ENCODE measurements at places on chromosomes 12 and 14.

DNA sequence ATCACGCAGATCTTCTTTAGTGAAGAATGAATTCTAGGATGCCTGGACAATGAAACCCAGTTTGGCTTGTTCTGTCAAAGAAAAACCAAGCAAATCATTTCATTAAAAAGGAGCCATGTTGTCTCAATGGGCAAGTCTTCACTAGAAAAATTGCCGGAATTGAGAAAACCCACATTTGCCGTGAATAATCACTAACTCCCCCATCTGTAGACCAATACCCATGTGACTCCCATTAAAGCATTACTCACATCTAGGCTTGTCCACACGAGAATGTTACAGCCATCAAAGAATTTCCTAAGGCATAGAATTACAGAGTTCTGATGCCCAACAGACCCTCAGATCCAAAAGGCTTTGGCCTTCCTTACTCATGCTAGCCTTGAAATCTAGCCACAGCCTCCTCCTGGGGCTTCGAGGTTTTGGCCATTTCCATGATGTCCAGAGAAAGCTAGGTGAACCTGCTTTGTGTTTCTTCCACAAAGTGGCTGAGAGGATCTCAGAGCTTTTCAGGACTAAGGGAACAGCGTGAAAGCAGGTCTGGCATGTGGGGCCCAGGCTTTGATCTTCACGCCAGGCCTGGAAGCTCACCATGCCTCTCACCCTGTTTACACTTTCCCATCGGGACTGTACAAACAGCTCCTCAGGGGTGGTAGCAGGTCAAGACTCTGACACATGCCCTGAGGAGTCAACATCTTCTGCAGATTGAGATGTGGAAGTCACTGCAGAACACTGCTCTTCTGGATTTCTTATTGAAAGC lies 12.1 kb downstream of the SLC7A8 start:
- no peak for DNase-seq

GRCh38 chr14:99132821-99133635 lies 139.0 kb downstream of the BCL11B start:
- DNase-seq, result no peak

DNA sequence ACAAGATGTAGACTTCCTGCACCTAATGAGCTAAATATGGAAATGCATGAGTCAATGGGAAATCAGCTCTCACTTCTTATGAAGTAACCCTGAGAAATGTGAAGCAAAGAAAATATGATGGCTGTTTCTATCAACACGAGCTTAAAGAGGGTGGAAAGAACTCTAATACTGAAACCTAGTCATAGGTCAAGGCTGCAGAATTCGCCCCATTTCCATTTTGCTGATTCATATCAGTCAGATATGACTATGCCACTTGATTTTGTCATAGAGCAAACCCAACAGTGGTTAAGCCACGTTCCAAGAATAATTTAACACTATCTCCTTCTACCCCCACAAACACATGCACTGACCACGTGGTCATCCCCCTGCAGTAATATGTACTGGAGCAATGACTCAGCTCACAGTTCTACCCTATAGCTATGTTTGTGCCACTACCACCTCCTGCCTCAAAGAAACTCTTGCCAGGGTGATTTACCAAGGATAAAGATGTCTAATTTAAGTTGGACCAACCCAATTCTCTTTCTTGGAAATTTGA lies 157.5 kb downstream of the TMTC3 start:
- no peak for DNase-seq

- DNase-seq, result no peak
Measured at GRCh38 chr12:89528434-89528833, 2.6 kb upstream of the POC1B start.

DNA sequence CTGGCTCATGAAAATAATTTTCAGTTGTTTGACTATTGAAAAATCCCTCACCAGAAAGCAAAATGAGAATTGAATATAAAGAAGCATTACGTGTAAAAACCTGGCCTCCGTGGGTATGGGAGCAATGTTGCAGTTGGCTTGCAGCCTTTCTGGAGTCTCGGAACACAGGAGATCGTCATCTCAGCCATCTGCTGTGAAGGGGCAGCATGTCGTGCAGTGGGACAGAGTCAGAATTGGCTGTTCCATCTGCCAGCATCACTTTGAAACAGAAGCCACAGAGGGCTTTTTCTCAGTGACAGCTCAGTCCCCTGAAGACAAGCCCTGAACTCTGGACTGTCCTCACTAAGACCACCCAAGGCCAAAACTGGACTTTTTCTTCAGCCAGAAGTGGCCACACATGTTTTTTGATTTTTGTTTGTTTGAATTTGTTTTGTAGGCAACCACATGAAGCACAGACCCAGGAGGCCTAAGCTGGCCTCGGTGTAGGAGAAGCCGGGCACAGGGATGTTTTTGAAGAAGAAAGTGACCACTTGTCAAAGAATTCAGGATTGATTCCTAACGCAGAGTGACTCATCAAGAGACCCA lies 170.8 kb upstream of the DYRK2 start:
- no peak for DNase-seq

GRCh38 chr14:90828642-90829487 lies 12.6 kb upstream of the TTC7B start:
- DNase-seq, result no peak

- no peak for DNase-seq
Measured at GRCh38 chr12:13411287-13411686, 214.8 kb downstream of the EMP1 start.

GRCh38 chr14:53663709-53664108 lies 292.9 kb downstream of the BMP4 start:
- no peak for DNase-seq

DNA sequence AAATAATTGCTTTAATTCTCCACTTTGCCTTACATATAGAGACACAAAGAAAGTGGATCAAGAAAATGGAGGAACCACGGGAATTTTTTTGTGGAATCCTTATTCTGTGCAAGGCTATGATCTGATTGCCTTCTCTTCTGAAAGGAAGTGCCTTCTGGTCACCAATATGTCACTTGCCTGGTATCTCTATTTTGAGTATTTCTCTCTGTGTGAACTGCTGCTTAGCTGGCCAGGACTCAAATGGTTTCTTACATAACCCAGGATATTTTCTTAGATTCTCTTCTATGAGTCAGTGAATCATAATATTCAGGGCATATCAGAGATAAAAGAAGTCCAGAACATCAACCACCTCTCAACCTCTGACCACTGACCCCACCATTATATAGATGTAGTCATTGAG lies 156.1 kb downstream of the DIO2 start:
- DNase-seq, result no peak

- no peak for DNase-seq
Measured at GRCh38 chr14:105852378-105853088, 326.1 kb downstream of the TMEM121 start.

- no peak for DNase-seq
Measured at GRCh38 chr14:90544971-90545370, 148.1 kb downstream of the CALM1 start.

DNA sequence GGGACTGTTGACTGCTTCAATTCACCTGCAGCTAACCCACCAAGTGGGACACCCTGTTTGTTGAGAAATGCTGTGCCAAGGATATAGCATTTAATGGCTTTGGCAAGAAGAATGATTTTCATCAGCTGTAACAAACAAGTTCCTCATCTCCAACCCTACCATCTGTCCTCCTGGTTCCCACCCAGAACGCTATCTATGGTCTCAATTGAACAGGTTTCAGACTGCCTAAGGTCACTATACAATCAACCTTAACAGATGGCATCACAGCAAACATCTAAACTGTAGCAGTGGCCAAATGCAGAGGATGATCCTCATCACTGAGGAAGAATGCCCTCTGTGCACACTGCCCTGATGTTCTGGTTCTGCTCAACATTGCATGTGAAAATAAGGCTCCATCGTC lies 546.2 kb upstream of the FOXG1 start:
- no peak for DNase-seq

DNA sequence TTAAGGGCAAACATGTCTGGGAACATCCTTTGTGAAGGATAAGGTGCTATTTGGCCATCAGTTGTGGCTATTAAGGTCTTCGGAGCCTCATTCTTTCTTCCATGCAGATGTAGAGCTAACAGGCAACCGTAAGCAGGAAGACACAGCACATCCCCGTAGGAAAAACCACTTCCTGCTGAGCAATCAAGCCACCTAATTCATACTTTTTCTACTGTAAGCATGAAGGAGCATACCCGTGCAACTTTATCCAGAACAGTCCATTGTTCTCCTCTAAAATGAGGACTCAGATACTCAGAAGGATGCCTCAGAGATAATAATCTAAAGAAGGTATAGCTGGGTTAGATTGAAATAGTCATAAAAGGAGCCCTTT lies 232.0 kb downstream of the PPM1H start:
- DNase-seq, result no peak

- no peak for DNase-seq
Measured at GRCh38 chr12:65229441-65229840, 49.0 kb upstream of the MSRB3 start.

GRCh38 chr12:13661005-13661887 lies 320.2 kb downstream of the GRIN2B start:
- DNase-seq, result no peak

- DNase-seq, result no peak
Measured at GRCh38 chr12:67559751-67560150, 88.8 kb upstream of the DYRK2 start.

- DNase-seq, result no peak
Measured at GRCh38 chr12:92424338-92424737, 278.5 kb upstream of the PLEKHG7 start.

DNA sequence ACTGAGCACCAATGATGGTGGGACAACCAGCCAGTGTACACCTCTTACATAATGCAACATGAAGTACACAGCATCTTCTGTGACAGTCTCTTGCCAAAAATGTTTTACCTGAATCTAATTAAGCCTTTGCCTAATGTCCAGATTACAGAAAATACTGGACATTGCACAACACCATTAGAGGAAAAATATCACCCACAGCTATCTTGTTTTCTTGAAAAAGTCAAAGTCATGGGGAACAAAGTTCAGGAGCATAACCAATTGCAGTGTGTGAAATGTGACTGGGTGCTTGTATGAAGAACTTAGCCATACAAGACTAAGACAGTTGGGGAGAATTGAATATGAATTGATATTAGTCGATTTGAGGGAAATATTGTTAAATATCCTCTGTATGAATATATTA lies 12.1 kb upstream of the ANO6 start:
- DNase-seq, result no peak

- no peak for DNase-seq
Measured at GRCh38 chr12:54127538-54128259, 61.1 kb downstream of the SMUG1 start.

DNA sequence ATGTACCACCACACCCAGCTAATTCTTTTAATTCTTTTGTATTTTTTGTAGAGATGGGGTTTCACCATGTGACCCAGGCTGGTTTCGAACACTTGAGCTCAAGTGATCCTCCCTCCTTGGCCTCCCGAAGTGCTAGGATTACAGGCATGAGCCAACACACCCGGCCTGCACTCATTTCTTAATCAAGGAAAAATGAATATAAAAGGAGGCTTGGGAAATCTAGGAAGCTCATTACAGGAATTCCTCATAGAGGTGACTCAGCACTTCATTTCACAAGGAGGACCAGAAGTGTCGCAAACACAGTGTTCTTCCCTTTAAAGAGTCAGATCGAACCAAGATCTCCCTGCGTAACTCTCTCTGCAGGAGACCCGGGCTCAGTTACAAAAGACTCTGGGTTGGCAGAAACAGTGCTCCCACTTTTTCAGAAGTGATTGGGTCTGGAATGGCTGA lies 30.3 kb downstream of the NFKBIA start:
- no peak for DNase-seq

DNA sequence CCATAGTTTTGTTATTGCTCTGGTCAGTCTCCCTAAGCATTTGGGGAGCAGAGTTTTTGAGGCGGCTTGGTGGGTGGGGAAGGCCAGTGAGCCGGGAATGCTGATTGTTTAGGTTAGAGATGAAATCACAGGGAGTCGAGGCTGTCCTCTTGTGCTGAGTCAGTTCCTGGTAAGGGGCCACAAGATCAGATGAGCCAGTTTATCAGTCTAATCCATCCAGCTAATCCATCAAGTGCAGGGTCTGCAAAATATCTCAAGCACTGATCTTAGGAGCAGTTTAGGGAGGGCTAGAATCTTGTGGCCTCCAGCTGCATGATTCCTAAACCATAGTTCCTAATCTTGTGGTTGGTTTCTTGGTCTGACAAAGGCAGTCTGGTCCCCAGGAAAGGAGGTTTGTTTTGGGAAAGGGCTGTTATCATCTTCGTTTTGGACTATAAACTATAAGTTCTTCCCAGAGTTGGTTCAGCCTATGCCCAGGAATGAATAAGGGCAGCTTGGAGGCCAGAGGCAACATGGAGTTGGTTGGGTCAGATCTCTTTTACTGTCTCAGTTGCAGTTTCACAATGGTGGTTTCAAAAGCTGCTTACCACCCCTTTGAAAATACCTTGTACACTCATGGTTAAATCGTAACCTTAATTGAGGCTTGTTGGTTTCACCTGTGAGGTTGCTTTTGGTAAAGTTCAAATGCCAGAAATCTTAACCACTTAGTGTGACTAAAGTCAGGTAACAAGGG lies 33.6 kb upstream of the HIGD1C start:
- DNase-seq, result no peak

DNA sequence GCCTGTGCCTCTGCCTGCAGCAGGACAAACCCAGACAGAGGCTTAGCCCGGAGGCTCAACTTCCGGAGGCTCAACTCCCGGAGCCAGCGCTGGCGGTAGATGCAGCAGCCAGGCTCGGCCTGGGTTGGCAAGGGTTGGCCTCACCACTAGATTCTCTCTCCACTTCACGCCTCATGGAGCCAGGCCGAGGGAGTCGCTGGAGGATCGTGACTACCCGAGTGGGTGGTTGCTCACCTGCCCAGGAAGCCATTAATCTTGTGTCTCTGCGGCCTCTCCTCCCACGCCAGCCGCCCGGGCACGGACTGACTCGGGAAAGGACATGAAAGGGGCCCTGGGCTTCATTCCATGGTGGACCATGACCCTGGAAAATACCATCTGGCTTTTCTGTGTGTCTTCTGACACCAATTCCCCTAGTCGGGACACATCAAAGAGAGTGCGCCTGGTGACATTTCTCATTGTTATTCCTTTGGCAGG lies 20.8 kb downstream of the ESRRB start:
- DNase-seq, result no peak

- no peak for DNase-seq
Measured at GRCh38 chr12:93578221-93578620, 5.7 kb downstream of the SOCS2 start.

GRCh38 chr14:99737956-99738667 lies 54.0 kb downstream of the CYP46A1 start:
- no peak for DNase-seq

GRCh38 chr12:91811481-91812287 lies 334.0 kb downstream of the BTG1 start:
- peak; percentile 83 for DNase-seq

GRCh38 chr14:70358631-70359030 lies 852 bp downstream of the COX16 start:
- DNase-seq, result no peak

GRCh38 chr14:65783576-65783975 lies 371.0 kb downstream of the FUT8 start:
- no peak for DNase-seq

- DNase-seq, result no peak
Measured at GRCh38 chr12:104026841-104027599, 23.0 kb downstream of the GLT8D2 start.

DNA sequence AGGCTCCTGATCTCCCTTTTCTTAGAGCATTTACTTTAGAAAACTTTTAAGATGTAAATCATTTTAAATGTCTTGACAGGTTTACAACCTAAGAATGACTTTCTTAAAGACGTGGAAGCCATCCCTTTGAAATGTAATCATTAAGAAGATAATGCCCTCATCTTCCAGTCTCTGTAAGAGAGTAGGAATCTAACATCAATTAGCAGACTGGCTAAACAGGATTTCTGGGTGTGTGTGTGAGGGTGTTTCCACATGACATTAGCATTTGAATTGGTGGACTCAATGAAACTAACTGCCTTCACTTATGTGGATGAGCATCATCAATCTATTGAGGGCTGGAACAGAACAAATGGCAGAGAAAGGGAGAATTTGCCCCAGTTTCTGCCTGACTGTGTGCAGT lies 329.5 kb downstream of the RPL10L start:
- no peak for DNase-seq
